Glutamatergic neuron (in vitro differentiated cells): ENCODE measurements at places on chromosomes 5 and 9. TPM values are rescaled to one million over a fixed set of nuclear protein-coding genes. Genes with fewer than 3 reads are reported as not detected.

GRCh38 chr9:26863074-26863473 is 29.5 kb downstream of the CAAP1 start:
- no peak for DNase-seq
- H3K27me3 ChIP-seq: no peaks in the 10 kb centered on the region
- H3K4me1 ChIP-seq: no peaks in the 10 kb centered on the region
- no peaks in the 10 kb centered on the region for H3K36me3 ChIP-seq
- H3K27ac ChIP-seq: no peak overlapping the region

GRCh38 chr5:78541086-78541654 is 107.4 kb downstream of the LHFPL2 start:
- peaks cover 12% of the 10 kb centered on the region for H3K4me1 ChIP-seq
- H3K36me3 ChIP-seq: no peaks in the 10 kb centered on the region
- H3K4me3 ChIP-seq: no peak overlapping the region
- no peak for DNase-seq
- H3K27me3 ChIP-seq: peaks cover 5% of the 10 kb centered on the region
- H3K27ac ChIP-seq: no peak overlapping the region

DNA sequence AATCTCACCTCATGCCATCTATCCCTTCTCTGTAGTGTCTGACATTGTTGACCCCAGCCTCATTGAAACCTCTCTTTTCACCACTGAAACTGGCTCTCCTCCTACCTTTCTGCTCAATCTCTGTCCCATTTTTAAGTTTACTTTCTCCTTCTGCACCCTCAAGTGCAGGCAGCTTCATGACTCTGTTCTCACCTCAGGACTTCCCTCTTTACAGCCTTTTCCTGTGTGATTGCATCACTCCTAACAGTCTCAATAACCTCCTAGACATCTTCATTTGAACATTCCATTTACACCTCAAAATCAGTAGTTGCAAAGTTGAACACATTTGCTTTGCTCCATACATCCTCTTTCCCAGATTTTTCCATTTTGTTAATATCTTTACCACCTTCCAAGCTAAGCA is 172.1 kb downstream of the RASEF start:
- H3K36me3 ChIP-seq: no peaks in the 10 kb centered on the region
- H3K4me3 ChIP-seq: no peak overlapping the region
- H3K27ac ChIP-seq: no peak overlapping the region
- peaks cover 3% of the 10 kb centered on the region for H3K27me3 ChIP-seq

- H3K36me3 ChIP-seq: no peaks in the 10 kb centered on the region
- peaks cover under 1% of the 10 kb centered on the region for H3K4me1 ChIP-seq
- H3K27me3 ChIP-seq: peaks cover 9% of the 10 kb centered on the region
- H3K27ac ChIP-seq: no peak overlapping the region
- DNase-seq: no peak
These were observed 69.4 kb upstream of the DAB2IP start for GRCh38 chr9:121581786-121582600.

DNA sequence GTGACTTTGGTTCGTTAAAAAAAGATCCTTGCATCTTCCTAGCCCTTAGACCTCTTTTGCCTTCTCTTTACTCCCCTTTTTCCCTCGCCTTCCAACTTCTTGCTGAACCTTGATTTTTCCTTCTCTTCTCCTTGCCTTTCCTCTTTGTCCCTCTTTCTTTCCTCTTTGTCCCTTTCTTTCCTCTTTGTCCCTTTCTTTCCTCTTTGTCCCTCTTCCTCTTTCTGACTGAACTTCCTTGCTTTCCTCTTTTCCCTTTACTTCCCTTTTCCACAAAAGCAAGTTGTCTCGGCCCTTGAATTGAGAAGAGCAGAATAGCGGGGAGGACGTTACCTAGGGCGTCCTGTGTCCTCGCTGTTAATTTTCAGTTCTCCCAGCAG is 1.4 kb upstream of the MLLT3 start:
- H3K36me3 ChIP-seq: no peaks in the 10 kb centered on the region
- H3K27me3 ChIP-seq: peaks cover 18% of the 10 kb centered on the region
- H3K4me1 ChIP-seq: peaks cover 19% of the 10 kb centered on the region
- no peak for DNase-seq

GRCh38 chr9:133347515-133347984 is 381 bp downstream of the MED22 start:
- H3K27me3 ChIP-seq: peaks cover 12% of the 10 kb centered on the region
- peak; percentile 45 for DNase-seq
- H3K27ac ChIP-seq: peak overlapping the region; percentile 99
- H3K36me3 ChIP-seq: peaks cover 17% of the 10 kb centered on the region
- H3K4me1 ChIP-seq: peaks cover 17% of the 10 kb centered on the region
- H3K4me3 ChIP-seq: peak overlapping the region; percentile 97

GRCh38 chr9:130246126-130246525 is 19.4 kb upstream of the HMCN2 start:
- peaks cover 3% of the 10 kb centered on the region for H3K27me3 ChIP-seq
- H3K36me3 ChIP-seq: no peaks in the 10 kb centered on the region
- no peak overlapping the region for H3K4me3 ChIP-seq
- no peak overlapping the region for H3K27ac ChIP-seq
- peaks cover 9% of the 10 kb centered on the region for H3K4me1 ChIP-seq
- no peak for DNase-seq

DNA sequence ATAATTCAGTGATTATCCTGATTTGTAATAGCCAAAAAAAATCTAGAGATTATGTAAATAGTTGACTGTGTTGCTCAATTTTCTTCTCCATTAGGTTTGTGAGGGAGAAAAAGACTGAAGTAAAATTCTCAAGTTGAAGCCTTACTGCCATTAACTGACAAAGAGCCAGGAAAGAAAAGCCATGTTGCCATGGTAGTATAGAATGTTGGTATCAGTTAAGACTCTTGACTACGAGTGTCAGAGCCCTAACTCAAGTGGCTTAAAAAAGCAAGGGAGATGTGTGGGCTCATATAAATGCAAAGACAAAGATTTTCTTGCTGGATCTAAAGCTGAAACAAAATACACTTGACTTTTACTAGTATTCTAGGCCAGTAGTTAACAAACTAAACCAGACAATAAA is 571.7 kb downstream of the KCTD16 start:
- H3K36me3 ChIP-seq: no peaks in the 10 kb centered on the region
- no peaks in the 10 kb centered on the region for H3K4me1 ChIP-seq
- no peak overlapping the region for H3K4me3 ChIP-seq

GRCh38 chr5:72157625-72157962 is 50.3 kb downstream of the MAP1B start:
- H3K4me1 ChIP-seq: peaks cover 85% of the 10 kb centered on the region
- peak overlapping the region; percentile 74 for H3K4me3 ChIP-seq
- H3K27me3 ChIP-seq: peaks cover 24% of the 10 kb centered on the region
- no peak for DNase-seq
- H3K27ac ChIP-seq: peak overlapping the region; percentile 78

DNA sequence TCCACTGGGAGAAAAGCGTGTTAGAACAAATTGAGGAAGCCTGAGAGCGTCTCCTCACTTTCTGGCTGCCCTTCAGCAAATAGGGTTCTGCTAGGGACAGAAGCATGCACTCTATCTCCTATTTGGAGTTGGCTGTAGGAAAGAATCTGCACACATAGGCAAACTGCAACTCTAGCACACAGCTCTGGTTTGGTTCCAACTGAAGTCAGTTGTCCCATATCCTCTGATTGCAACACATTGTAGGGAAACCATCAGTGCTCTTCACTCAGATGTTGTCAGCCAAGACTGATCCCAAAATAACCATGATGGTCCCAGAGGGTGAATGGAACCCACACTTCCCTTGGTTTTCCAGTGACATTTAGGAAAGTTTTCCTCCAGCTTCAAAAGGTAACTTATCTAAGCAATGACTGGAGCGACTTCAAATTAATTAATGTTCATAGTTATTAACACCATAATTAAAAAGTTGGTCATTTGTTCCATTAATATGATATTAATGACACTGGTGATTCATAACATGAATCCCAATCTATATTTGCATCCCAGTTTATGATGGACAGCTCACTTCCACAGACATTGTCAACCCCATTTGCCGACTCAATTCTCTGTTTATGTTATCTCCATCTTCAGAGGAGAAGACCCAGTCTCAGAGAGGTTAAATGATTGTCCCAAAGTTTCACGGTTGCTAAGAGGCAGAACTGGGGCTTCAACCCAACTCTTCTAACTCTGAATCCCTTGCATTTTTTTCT is 136.7 kb upstream of the ZNF462 start:
- no peaks in the 10 kb centered on the region for H3K4me1 ChIP-seq
- no peaks in the 10 kb centered on the region for H3K36me3 ChIP-seq
- no peak for DNase-seq
- no peak overlapping the region for H3K4me3 ChIP-seq
- H3K27me3 ChIP-seq: no peaks in the 10 kb centered on the region
- no peak overlapping the region for H3K27ac ChIP-seq

- DNase-seq: no peak
- no peak overlapping the region for H3K27ac ChIP-seq
- H3K27me3 ChIP-seq: no peaks in the 10 kb centered on the region
- H3K4me1 ChIP-seq: peaks cover 10% of the 10 kb centered on the region
- H3K4me3 ChIP-seq: no peak overlapping the region
- no peaks in the 10 kb centered on the region for H3K36me3 ChIP-seq
These were observed 107.4 kb downstream of the LMNB1 start for GRCh38 chr5:126884269-126884819.

GRCh38 chr5:54390539-54391031 is 64.9 kb upstream of the HSPB3 start:
- H3K4me3 ChIP-seq: no peak overlapping the region
- peaks cover 17% of the 10 kb centered on the region for H3K4me1 ChIP-seq
- H3K27ac ChIP-seq: peak overlapping the region; percentile 86
- peaks cover 1% of the 10 kb centered on the region for H3K27me3 ChIP-seq
- no peak for DNase-seq
- no peaks in the 10 kb centered on the region for H3K36me3 ChIP-seq

Gene PTGS1
- total RNA-seq: 0.39 TPM

Gene PPIP5K2
- total RNA-seq: 134 TPM

Gene F12
- 5.4 TPM for total RNA-seq

Gene KLF9
- 0.25 TPM for total RNA-seq

Gene UAP1L1
- total RNA-seq: 5.1 TPM

Gene HTR4
- total RNA-seq: not detected
